ENCODE measurements at places on chromosomes 4 and X.

GRCh38 chr4:120130786-120131185 is 64.1 kb upstream of the MAD2L1 start:
- DNase-seq = no peak

DNA sequence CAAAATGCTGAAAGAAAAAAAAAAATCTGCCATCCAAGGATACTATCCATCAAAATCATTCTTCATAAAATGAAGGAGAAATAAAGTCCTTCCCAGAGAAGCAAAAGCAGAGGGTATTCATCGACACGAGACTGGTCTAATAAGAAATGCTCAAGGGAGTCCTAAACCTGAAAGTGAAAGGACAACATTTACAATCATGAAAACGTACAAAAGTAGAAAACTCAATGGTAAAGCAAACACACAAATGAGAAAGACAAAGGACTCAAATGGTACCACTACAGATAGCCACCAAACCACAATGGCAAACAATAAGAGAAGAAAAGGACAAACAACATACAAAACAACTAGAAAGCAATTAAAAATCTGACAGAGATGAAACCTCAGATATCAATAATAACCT is 41.0 kb downstream of the CD99L2 start:
- DNase-seq = no peak

DNA sequence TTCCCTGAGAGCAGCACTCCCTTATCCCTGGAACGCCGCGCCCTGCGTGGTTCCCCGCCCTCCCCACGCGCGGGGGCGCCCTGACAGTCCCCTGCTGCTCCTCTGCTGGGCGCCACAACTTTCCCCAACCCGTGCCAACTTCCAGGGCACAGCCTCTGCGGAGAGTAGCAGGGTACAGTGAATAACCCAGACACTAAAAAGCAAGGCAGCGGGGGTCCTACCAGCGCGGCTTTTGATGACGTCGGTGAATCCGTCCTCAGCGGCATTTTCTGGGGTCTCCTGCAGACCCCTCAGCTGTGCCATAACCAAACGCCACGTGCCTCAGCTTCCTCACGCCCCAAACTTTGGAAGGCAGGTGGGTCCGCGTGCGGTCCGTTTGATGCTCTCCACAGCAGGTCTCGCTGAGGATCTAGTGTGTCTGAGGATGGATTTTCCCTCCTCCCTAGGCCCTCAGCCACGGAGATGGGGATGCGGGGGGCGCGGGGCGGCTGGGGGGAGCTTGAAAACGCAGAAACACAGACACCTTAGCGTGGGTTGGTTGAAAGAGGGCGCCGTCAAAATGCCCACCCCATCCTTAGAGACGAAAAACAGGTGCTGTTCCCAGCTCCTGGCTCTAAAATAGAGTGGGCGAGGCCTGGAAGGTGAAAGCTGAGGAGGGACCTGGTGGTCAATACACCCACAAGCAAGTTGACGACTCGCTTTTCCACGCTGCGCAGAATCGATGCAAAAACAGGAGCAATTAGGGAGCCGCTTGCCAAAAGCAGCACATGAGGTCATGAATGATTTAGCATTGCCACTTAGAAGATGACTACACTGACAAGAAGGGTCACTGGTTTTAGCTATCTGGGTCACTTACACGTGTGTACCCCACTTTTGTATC is 405.6 kb downstream of the FAM47A start:
- DNase-seq = no peak

DNA sequence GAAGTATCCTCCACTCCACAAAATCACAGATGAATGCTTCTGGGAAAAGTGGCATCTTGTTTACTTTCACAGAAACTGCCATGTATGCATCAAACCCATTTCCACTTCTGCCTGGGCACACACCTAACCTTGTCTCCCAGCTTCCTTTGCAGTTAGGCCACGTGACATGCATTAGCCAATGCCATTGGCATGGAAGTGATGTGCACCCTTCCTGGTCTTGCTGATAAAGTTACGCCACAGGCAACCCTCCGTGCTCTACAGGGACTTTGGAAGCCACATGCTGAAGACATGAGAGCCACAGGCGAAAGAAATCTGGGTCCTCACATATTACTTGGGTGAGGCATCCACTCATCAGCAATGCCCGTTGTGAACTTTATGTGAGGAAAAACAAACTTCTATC is 123.3 kb downstream of the USP46 start:
- no peak for DNase-seq

DNA sequence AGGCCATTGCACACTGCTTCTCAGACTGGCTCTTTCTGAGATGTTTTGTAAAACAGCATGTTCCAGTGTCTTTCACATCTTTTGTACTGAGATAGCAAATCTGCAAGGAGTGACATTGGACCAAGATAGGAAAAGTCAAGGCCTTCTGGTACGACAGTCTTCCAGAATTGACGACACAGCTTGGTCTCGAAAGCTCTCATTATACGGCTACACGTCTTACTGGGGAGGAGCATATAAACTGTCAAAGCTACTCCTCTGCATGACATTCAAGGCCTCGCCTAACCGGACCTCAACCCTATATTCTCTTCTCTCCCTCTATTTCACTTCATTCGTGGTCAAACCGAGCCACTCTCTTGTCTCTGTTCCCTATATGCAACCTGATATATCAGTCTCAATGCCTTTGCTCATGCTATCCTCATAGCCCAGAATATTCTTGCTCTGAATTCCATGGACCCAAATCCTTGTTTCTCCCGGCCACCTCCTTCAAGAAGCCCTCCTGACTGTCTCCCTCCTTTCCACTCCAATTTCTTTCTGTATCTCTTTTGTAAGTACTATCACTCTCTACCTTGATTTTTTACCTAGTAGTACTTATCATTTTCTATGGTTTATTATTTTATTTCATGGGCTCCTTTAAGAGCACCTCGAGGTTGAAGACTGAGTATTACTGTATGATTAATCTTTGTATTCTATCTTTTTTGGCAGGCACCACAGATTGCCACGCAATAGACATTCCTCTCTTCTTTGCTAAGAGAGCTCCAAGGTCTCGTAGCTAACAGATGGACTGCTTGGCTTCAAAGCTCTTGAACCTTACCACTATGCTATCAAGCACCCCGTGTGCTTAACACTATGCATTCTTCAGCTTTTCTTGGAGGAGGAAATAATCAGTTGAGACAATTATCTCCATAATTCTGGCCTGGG is 35.1 kb downstream of the RBM47 start:
- DNase-seq = peak; percentile 94

DNA sequence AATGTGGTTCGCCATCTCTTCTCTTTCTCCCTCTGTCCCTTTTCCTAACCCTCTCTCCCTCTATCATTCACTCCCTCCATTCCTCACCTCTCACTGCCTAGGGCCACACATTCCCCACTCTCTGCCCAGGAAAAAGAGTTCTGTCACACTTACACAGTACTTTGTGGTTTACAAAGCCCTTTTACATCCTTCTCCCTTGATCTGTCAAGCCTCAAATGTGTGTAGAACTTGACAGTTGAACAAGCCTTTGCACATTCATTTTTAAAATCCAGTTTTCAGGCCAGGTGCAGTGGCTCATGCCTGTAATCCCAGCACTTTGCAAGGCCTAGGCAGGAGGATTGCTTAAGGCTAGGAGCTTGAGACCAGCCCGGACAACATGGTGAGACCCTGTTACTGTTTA is 156.3 kb downstream of the VSIG4 start:
- DNase-seq = no peak

GRCh38 chrX:137574102-137574783 is 8.3 kb downstream of the ZIC3 start:
- DNase-seq = no peak

- DNase-seq = no peak
Observed at GRCh38 chr4:141335166-141335565, 114.5 kb downstream of the ZNF330 start.
